Retina (tissue), 1 donor: ENCODE measurements at places on chromosomes 2 and 18.

DNA sequence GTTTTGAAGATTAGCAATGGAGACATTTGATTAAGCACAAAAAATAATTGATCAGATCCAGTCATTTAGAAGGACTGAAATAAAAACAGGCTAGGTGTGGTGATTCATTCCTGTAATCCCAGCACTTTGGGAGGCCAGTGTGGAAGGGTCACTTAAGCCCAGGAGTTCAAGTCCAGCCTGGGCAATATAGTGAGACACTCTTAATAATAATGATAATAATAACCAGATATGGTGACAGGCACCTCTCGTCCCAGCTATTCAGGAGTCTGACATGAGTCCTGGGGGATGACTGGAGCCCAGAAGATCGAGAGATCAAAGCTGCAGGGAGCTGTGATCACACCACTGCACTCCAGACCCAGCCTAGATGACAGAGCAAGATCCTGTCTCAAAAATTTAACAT, 3.5 kb upstream of the FN1 start:
- no peak for DNase-seq

DNA sequence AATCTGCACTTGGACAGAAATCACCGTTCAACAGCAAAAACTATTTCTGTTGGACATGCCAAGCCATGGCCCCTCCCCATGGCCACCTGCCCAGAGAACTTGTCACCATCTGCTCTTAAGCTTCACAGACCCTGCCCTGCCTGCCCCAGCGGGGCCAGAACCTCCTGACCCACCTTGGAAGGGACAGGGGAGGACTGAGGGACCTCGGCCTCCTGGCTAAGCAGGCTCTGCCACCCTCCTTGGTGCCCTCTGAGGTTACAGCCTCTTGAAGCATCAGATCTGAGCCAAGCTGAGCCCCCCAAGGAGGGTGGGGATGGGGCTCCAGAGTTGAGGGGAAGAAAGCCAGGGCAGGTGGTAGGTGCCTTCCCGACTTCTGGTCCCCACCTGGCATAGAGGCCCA, 6.5 kb downstream of the TEX261 start:
- DNase-seq = no peak

DNA sequence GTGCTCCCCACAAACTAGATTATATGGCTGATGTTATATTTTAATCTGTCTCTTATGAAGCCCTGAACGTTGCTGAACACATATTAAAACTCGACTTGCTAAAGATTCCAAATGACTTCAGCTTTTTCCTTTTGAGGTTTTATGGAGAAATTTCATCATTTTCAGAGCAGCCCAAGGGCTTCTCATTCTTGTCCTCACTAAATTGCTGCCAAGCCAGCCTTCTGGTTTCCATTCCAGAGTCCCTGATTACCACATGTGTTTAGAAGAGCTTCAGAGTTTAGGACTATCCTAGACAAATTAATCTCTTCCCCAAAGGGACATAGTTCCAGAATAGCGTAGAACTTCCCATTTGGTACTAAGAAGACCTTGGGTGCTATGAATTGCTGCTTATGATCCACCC, 77.8 kb upstream of the CCDC195 start:
- DNase-seq = no peak

GRCh38 chr2:16141641-16141921, 201.2 kb downstream of the MYCN start:
- peak; percentile 53 for DNase-seq

DNA sequence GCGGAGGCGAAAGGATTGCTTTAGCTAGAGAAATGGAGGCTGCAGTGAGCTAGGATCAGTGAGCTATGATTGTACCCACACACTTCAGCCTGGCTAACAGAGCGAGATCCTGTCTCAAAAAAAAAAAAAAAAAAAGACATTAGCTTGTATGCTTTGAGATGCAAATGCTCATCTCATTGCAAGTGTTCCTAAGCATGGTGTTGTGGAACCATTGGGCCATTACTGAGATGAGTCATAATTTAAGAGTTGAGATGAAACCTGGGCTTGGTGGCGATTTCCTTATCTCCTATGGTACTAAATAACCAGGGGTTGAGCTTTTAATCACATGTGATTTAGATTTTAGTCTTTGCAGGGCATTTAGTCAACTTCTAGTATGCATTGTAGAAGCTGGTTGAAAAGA, 2.2 kb downstream of the PLEKHA3 start:
- no peak for DNase-seq

DNA sequence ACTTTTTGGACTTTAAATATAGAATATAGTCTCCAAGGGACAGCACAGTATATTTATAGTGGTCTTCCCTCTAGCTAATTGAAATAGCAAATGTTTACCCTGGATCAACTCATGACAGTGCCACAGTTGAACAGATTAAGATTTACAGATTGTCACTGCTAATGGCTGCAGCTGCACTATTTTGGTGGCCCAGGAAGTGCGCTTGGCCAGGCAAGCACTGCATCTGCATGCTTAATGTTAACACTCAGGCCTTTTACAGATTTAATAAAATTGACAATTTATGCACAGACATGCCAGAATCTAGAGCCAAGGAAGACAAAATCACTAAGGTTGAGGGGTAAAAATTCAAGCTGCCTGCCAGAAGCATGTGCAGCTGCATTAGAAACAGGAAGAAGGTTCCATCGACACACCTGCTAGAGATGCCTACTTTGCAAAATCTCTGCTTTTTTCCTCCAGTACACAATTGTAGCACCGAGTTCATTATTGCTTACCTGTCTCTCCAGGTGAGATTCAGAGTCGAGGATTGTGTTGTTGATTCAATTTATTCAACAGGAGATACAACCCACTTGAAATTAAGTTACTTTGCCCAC, 1042.3 kb upstream of the NRXN1 start:
- DNase-seq = no peak

DNA sequence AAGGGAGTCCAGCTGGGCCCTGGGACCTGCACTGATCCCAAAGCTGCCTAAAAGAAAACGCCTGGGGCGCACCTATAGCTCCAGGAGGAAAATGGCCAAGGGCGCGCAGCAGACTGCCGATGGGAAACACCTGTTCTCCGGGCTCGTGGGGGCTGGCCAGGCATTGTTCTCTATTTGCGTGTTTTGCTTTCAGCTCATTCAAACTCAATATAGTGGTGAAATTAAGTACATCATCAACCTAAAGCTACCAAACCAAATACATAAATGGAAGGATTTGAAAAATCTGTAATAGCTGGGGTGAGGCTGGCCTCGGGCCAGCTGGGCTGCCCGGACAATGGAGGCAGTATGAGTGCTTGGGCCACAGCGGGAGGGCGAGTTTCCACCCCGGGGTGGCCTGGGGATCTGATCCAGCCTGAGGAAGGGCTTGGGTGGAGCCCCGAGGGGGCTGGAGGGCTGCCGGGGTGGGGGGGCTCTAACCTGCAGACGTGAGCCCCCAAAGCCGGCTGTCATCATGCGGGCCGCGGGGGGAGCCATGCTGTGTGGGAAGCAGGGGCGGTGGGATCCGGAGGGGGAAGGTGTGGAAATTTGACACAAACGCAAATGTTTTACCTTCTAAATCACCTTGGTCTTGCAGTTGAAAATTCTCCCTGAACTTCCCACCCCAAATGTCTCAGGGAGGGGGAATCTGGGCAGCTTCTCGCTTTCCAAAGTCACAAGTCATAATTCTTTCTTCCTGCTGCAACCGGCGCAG, 77.6 kb downstream of the ASB1 start:
- no peak for DNase-seq
